ENCODE measurements at places on chromosomes 11 and 22.

DNA sequence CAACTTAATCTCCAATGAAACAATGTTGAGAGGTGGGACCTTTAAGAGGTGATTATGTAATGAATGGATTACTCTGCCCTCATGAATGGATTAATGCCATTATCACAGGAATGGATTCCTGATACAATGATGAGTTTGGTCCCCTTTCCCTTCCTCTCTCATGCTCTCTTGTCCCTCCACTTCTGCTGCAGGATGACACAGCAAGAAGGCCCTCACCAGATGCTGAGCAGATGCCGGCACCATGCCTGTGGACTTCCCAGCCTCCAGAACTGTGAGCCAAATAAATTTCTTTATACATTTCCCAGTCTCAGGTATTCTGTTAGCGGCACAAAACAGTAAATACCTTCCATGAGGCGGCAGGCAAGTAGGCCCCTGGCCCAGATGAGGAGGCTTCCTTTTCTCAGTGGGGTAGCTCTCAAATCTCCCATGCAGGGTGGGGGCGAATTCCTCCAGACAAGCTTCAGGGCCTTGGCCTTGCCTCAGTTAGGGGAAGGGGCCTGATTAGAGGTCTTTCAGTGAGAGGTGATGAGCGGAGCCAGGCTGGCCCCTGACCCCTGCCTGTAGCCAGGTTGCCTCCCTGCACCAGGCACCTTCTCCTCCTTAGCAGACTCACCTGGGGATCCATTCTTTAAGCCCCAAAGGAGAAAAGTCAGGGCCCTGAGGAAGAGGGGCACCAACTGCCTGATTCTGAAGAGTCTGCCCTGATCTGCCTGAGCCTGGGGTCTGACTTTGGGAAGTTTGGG, 86.0 kb downstream of the RRM1 start:
- no peak for DNase-seq

- DNase-seq, result no peak
Observed at GRCh38 chr11:125156346-125157117, 8.0 kb upstream of the PKNOX2 start.

DNA sequence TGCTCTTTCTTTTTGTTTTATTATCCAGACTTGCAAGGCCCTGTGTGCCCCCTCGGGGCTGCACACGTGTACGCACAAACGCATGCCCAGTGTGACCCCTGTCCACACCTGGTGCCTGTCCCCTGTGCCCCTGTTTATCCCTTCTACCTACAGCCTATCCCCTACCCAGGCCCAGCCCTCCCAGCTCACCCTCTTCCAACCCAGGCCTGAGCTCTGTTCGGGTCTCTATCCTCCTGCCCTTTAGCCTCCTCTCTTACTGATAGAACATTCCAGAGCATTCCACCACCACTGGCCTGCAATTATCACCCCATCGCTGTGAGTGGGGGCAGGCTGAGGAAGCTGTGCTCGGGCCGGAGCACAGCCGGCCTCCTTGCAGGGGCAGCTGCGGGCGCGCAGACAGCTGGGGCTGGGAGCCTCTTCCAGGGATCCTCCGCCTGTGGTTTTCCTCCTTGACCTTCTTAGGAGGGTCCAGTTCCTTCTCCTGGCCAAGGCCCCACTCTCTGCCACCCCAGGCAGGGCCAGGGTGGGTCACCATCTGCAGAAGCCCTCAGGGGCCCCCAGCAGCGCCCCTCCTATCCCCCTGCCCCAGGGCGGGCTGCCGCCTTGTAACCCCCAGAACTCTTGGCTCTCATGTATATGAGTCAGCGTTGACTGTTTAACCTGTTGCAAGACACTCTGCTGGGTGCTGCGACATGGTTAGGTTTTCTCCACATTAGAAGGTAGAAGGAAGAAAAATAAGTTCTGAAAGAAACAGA, 41.8 kb upstream of the KCNQ1OT1 start:
- DNase-seq, result no peak

DNA sequence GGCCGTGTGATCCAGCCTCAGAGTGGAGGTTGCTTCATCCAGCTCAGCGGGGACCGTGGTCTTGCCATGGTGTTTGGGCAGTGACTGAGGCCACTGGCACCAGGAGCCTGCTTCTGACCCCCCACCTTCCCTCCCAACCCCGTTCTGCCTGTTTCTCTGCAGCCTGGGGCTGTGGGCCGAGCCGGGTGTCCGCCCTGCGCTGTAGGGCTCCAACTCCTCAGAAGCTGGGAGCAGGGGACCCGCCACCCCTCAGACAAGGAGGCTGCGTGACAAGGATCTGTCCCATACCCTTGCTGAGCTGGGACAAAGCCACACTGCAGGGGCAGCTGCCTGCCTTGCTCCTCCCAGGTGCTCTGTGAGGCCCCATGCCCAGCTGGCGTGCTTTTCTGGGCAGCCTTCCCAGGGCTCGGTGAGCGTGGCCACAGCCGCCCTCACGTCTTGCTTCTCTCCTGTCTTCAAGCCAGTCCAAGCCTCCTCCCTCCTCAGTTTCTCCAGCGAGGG, 11.7 kb upstream of the ARFGAP3 start:
- no peak for DNase-seq

GRCh38 chr22:49373289-49373666, 454.4 kb downstream of the BRD1 start:
- no peak for DNase-seq

DNA sequence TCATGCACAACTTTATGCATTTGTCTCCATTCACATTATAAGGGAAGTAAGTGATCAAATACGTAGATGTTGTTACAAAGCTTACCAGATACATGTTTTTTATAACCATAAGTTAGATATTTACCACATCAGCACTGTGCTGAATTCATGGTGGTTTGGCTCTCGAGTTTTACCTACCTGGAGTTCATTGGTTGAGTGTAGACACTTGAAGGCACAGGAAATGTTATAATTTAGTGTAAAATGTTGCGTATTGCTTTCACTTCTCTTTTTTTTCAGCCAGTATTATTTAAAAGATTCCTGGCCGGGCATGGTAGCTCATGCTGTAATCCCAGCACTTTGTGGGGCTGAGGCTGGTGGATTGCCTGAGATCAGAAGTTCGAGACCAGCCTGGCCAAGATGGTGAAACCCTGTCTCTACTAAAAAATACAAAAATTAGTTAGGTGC, 53.1 kb upstream of the GRK2 start:
- DNase-seq, result no peak

DNA sequence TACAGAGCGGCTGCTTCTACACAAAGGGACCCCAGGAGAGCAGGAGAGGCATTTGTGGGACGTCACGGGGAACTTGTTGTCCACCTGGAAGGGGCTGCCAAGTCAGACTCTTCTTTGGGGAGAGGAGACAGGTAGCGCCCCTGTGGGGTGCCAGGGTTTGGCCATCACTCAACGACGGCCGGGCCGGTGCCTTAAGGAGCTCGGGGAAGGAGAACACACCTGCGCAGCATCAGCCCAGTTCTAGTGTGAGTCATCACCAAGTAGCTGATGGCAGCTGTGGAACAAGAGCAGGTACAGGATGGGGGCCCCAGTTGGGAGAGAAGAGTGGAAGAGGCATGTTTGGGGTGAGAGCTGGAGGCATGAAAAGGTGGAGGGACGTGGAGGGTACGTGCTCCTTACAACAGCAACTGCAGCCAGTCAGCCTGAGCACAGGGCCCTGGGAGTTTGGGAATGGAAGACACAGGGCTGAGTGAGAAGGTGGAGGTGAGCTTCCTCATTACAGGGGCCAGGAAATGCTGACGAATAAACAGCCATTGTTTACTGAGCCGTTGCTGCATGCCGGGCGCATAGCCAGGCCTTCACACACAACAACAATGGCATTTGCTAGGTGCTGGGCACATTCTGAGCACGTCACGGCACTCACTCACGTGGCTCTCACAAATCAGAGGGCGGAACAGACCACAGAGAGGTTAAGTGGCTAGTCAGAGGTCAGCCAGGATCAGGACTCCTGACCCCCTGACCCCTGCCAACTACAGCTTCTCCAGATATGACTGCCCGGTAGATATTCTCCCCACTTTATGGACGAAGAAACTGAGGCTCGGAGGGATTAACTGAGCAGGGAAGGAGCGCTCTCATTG, 29.1 kb upstream of the TP53I11 start:
- no peak for DNase-seq

GRCh38 chr11:85742873-85743275, 56.9 kb upstream of the CCDC89 start:
- no peak for DNase-seq

DNA sequence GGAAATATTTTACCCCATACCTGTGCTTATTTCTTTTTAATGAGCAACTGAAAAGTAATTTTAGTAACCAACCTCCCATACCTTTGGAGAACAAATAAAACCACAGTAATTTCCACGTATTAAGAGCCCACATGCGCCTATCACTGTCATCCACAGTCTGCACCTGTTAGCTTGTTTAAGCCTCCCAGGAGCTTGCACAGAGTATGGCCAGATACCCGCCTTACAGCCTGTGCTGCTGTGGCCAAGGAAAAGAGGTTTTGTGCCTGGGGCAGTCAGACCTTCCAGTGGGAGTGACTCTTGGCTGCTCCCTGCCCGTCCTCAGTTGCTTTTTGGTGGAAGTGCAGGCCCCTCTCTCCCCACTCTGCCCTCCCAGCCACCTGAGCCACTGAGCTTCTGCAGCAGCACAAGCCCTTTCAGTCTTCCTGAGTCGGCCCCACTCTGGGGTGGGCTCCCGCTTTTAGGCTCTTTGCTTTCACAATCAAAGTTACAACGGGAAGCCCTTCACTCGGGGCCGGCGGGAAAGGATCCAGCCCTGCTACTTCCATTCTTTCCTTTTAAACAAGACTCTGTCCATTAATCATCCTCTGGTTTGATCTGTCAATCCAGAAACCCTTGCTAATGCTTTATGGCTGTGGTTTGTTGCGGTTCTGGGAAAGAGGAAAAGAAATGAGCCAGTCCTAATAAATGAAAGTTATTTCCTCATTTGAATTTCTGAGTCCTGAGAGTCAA, 308.8 kb downstream of the TBC1D22A start:
- no peak for DNase-seq

- DNase-seq, result no peak
Observed at GRCh38 chr11:100680070-100680469, 7.0 kb upstream of the ARHGAP42 start.

GRCh38 chr11:92852946-92853345, 116.5 kb upstream of the MTNR1B start:
- no peak for DNase-seq

- DNase-seq, result no peak
Observed at GRCh38 chr22:39559456-39560105, 11.0 kb upstream of the CACNA1I start.

DNA sequence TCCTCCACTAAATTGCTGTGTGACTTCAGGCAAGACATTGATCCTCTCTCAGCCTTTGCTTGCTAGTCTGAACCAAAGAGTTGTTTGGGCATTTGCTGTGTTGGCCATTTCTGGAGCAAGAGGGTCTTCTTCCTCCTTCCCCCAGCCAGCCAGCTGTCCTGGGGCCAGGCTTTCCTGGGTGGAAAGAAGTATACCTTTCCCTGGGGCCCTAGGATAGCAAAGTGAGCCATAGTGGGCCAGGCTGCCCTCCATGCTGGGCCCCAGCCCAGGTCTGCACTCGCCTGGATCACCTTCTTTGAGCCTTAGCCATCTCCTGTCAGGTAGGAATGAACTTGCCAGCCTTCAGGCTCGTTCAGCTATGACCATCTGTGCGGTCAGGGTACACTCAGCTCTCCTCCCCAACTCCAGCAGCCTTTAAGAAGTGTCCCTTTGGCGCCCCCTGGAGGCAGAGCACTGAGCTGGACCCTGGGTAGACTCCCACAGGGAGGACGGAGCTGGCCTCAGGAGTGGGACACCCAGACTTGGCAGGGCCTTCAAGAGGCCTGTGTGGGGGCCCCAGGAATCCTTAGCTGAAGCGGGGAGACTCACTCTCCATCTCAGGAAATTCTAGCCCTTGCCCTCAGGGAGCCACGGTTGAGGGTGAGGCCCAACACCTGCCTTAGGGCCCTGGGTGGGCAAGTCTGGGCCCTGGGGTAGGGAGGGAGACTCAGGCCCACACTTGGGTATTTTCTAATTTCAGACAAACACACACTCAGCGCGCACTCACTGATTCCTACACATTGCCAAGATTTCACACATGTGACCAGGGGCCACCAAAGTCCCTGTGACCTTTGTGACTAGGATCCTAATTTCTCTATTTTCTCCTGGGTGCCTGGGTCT, 35.6 kb upstream of the TPBGL start:
- DNase-seq, result peak; percentile 80

DNA sequence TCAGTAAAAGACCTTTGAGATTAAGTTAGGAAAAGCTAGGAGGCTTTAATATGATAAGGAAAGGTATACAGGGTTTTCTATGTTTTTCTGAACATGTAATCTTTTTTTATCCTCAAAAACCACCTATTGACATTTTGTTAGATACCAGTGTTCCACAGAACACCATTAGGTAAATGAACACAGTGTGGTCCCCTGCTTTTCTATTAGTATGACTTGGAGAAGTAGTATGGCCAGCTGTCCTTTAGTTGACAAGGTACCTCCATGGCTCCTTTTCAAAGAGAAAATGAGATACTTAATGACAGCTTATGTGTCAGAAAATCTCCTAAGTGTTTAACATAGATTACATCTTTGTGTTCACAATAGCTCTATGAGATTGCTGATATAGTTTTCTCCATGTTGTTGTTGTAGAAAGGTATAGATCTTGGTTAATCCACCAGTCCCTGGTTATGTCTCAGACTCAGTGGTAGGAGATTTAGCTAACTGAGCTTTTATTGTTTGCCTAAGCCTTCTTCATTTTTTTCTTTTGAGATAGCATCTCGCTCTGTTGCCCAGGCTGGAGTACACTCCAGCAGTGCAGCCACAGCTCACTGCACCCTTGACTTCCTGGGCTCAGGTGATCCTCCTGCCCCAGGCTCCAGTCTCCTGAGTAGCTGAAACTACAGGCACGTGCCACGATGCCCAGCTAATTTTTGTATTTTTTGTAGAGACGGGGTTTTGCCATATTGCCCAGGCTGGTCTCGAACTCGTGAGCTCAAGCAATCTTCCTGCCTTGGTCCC, 46.0 kb downstream of the STIM1 start:
- DNase-seq, result no peak

DNA sequence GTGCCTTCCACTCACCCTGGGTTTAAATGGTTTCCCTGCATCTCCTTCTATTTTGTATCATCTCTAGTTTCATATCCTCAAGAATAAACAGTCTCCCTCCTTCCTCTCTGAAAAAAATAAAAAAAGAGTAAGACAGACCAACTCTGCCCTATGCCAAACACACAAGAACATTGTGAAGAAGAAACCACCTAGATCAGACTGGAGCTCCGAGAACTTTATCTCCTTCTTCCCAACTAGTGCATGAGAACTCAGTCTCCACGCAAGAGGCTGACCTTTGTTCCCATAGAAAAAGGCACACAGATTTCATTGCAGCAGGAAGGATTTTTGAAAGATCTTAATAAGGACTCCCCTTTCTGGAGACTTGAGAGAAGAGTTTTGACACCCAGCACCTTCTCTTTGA, 8.7 kb upstream of the PEX26 start:
- no peak for DNase-seq

DNA sequence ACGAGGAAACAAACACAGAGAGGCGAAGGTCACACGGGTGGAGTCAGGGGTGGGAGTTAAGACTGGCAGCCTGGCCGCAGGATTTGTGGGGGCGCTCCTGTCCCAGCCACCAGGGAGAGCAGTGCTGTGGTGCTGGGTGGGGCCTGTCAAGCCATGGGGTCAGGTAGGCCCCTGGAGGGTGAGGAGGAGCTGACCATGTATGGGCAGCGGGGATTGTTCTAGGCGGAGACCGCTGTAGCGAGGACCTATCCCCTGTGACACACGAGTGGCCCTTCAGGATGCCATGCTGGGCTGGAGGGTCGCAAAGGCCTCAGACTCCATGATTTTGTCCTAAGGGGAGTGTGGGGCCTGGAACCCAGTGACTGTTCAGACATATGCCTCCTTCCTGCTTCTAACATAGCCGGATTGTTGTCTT, 1.6 kb upstream of the RPS19BP1 start:
- DNase-seq, result no peak

- no peak for DNase-seq
Observed at GRCh38 chr22:40180403-40180802, 2.7 kb downstream of the TNRC6B start.

GRCh38 chr11:63915961-63916836, 765 bp downstream of the RCOR2 start:
- DNase-seq, result no peak

Data from stimulated activated CD4-positive, alpha-beta T cell treated with anti-CD3 and anti-CD28 coated beads, TNF-alpha, amount 100 ng/mL, for 1 hour (primary cell).